Jurkat, Clone E6-1 (cell line): ENCODE measurements at places on chromosomes 3 and 15.

DNA sequence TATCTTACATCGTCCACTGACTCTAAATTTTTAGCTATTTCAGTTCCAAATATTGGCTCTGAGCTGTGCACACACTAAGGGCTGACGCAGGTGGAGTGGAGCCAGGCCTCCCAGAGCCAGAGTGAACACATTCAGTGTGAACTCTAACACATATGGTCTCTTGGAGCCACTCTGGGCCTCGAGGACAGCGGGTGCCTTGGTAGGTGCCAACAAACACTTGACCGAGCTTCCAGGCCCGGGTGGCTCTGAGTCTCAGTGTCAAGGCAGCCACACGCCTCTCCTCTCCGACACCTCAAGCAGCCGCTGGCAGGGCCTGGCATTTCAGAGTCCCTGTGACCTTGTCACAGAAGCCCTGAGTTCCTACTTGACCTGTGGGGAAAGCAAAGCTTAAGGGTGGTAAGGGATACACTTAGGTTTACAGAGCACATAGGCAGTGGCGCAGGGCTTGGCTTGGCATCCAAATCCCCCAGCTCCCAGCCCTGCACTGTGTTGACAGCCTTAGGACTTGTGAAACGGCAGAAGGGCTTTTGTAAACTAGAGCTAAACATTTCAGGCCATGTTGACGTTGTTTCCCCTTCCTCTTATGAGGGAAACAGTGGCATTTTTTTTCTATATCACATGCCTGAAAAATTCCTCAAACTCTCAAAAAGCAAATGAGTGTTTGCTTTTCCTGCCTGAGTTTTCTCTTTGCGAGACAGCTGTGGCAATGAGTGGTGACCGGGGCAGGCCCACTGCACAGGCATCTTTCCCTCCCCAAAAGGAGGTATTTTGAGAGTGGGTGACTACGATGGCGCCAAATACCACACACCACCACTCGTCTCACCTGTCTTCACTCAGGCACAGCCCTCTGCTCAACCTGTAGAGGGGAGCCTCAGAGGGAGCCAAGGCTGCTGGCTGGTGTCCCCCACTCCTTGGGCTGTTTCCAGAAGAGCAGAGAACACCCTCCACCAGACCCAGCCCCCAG is 60.8 kb downstream of the DAPK2 start:
- DNase-seq: no peak

DNA sequence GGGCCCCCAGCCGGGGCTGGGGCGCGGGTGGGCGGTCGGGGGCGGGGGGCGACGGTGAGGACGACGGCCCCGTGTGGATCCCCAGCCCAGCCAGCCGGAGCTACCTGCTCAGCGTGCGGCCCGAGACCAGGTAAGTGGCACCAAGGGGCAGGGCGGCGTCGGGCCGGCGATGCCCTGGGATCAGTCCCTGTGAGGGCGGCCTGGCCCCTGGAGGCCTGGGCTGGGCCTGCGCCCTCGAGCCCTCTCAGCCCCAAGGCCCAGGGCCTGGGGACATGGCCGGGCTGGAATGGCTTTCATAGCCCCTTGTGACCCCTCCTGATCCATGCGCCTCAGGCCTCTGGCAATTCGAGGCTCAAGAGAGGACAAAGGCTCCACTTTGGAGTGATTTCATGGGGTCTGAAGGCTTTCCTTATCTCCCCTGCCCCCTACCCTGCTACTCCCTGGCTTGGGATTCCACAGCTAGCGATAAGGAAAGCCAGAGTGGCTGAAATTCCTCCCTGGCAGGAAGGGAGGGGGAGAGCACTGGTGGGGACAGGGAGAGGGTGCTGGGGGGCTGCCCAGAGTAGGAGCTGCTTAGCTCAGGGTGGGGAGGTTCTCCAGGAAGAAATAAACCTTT is 418 bp downstream of the ALPK3 start:
- no peak for DNase-seq

DNA sequence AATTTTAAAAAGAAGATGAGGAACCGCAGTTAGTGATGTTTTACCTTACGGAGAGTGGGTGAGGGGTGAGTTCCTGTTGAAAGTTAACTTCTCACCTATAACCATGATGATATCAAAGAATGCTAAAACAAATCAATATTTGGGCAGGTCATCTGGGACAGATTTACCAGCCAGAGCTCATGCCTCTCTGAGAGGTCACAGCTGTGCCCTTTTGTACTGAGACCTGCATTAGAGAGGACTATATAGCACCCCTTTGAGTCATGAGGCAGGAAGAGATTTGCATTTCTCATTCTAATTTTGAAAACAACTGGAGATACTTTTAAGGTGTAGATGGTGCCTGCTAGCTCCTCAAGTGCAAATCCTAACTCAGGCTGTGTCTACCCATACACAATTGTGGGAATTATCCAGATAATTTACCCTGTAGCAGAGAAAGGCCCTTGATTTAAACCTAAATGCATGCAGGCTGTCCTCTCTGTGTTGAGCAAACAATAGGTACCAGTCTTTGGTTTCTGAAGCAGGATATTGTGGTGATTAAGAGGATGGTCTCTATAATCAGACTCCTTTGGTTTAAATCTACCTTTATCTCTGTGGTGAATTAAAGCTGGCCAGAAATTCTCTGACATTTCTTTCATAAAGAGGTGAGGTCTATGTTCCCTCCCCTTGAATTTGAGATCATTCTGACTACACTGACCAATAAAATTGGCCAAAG is 5.8 kb upstream of the TM4SF4 start:
- DNase-seq: no peak

DNA sequence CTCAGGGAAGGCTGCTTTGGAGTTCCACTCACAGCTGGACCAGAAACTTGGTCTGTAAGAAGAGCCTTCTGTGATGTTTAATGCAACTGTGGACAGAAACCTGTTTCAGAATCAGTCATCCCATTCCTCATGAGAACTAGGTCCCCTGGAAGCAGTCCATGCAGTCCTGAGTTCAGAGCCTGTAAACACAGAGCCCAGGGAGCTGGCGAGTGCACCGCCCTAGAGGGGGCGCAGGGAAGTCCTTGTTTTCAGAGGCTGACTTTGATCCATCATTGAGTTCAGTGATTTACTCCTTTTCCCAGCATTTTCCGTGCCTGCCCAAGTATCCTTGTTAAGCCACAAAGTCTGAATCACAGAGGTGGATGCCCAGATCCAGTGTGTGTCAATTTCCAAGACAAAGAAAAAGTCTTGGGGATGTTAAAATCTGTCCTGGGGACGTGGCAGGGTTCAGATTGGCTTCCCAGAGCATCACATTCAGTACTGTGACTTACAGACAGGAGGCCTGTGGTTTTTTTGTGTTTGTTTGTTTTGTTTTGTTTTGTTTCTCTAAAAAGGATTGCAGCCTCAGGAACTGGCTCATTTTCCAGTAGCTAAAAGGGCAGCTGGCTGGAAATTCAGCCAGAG is 9.8 kb upstream of the TXNRD3 start:
- DNase-seq: no peak

GRCh38 chr15:53837263-53837662 is 77.8 kb upstream of the WDR72 start:
- peak; percentile 51 for DNase-seq

DNA sequence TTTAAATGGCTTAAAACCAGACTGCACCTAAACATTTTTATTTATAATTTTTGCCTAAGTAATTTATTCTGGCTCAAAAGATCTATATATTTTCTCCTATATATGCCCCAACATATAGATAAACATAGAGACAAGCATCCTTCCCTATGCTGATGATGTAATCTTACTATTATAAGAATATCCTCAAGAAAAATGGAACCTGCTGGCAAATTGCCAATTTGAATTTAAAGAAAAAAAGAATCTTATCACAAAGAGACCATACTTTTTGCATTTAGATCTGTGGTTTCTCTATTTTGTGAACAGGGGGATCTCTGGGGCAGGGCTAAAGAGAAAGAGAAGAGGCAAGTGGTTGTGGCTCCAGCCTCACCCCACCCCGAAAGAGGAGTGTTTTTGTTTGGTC is 107.2 kb upstream of the CMC1 start:
- peak; percentile 18 for DNase-seq

- no peak for DNase-seq
Measured at GRCh38 chr3:155317211-155317610, 23.7 kb upstream of the STRIT1 start.

- no peak for DNase-seq
Measured at GRCh38 chr15:69298697-69299441, at the start of gene PAQR5. Gene PAQR5, plus strand, starts transcription at chr15:69298912. Its CDS starts 61,169 bp downstream, at chr15:69360081.

- DNase-seq: peak; percentile 97
Measured at GRCh38 chr3:35664460-35664919, 25.2 kb downstream of the ARPP21 start.

- DNase-seq: no peak
Measured at GRCh38 chr3:132401255-132401654, 16.0 kb upstream of the DNAJC13 start.

DNA sequence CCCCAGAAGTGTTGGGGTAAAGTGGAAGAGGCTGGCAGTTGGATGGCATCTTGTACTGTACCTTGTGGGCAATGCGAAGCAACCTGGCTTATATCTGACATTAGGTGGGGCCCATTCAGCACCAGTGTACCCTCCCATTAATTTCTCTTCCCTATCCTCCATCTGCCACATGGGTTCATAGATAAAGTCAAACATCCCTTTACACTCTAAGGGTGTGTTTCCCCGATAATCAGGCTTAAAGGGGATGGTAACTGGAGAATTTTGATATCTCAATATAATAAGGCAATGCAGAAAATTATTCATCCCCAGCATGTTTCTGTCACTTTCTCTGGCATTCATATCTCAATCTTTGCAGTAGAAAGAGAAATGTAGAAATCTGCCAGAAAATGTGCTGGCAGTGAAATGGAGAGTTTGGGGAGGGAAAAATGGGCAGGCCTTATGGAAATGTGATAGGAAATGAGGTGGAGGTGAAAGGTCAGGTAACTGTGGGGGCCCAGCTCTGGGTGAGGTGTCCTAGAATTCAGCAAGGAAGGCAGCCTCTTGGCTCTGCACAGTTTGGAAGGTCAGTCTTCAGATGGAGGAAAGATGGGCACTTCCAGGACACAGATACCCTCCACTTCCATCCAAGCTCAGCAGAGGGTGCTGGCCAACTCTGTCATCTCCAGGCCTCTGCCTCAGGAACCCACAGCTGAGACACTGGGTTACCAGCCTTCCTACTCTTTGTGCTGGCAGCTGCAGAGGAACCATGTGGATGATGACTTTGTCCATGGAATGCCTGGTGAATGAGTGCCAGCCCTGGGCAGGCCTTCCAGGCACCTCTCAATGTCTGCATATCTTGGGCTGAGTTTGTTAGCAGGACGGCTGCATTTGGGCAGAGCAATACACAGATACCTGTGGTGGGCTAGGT is 325.9 kb upstream of the CTDSPL start:
- DNase-seq: no peak

DNA sequence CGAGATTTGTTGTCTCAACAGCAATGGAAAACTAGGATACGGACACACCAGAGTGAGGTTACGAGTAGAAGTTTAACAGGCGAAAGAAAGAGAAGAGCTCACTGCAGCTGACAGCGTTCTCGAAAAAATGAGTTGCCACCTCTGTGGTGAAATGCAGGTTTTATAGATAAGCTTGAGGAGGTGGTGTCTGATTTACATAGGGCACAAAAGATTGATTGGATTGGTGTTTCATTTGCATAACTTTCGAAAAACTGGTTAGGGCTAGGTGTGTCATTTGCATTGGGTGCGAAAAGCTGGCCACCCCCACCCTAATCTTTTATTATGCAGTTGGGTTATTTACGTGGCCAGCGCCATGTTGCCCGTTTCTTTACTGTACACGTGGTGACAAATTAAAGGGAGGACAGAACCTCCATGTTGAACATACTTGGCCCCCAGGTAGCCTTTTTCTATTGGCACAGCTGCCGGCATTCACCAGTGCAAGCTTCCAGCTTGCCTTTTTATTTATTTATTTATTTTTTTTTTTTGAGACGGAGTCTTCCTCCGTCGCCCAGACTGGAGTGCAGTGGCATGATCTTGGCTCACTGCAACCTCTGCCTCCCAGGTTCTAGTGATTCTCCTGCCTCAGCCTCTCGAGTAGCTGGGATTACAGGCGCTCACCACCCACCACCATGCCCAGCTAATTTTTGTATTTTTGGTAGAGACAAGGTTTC is 8.3 kb downstream of the IFT122 start:
- DNase-seq: no peak

DNA sequence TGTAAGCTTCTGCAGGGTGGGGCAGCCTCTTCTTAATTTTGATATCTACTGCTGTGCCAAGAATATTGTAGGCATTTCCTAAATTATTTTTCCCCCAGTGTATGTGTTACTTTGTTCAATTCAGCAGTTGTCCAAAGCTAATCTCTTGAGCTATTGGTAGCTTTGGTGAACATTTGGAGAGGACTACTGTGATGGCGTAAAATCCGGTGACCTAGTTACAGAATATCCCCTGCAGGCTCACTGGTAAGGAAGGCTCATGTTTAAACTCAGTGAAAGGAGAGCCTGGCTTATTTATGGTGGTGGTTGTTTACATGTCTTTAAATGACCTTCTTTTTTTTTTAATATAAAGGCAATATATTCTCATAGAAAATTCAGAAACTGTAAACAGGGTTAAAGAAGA is 105.6 kb downstream of the LPP start:
- DNase-seq: no peak

DNA sequence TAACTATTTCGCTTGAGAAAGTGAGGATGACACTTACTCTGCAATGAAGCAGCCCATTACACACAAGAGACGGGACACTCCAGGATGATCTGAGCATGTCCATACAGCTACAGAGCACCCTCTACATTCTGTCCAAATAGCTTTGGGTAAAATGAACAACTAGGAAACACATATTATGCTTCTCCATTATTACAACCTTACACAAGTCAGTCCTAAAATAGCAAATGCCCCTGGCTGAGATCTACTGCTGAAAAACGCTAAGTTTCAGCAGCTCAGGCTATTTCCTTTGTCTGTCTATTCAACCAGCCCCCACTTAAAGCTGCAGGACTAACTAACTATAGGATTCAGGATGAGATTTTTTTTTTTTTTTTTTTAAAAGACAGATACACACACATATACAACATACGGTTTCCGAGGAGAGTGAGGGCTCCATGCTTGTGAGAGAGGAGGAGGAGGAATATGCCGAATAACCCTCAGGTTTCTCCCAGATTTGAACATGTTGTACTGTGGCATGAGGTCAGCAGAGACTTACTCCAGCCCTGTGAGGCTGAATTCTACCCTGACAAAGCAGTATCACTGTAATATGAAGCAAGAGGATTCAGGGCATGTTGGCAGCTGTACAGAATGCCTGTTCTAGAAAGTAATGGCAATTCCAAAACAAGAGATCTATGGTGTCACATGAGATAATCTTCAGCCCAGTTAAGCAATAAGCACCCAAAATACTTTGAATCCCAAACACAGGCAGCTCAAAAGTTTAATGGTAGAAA is 117.3 kb upstream of the PLXND1 start:
- DNase-seq: no peak

DNA sequence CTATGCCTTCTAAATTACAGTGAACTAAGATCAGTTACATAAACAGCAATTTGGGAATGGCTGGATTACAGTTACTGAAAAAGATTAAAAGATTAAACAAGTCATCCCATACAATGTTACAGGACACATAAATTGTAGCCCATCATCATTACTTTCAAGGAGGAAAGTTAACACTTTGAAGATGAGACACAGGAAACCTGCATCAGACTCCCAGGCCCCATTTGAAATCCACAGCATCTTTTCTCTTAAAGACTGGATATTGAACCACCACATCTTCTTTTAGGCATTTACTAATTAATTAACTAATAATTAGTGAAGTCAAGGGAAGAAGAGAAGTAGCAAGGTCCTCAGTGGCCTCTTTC is 170.2 kb downstream of the PLCL2 start:
- no peak for DNase-seq
